NCI-H2107 (cell line): ENCODE measurements at places on chromosomes 7 and 10.
A peak's percentile ranks its signal among the peaks of the same experiment; 100 is the strongest.

DNA sequence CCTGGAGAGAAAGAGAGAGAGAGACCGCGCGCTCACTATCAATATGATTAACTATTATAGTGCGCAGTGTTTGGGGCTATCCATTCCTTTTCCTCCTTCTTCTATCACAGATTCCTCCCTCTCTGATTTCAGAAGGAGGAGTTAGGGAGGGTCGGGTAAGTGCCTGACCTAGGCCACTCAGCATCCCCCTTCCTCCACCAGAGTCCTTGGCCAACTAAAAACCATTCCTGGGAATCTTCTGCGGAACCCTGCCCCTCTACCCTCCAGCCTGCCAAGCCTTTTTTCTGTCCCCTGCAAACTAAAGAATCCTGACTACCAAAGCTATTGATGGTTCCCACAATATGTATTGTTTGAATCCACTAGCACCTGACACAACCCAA is 256.2 kb upstream of the NFE2L3 start:
- DNase-seq: no peak

GRCh38 chr7:97002555-97003261 is 2.6 kb upstream of the DLX6 start:
- DNase-seq: no peak

DNA sequence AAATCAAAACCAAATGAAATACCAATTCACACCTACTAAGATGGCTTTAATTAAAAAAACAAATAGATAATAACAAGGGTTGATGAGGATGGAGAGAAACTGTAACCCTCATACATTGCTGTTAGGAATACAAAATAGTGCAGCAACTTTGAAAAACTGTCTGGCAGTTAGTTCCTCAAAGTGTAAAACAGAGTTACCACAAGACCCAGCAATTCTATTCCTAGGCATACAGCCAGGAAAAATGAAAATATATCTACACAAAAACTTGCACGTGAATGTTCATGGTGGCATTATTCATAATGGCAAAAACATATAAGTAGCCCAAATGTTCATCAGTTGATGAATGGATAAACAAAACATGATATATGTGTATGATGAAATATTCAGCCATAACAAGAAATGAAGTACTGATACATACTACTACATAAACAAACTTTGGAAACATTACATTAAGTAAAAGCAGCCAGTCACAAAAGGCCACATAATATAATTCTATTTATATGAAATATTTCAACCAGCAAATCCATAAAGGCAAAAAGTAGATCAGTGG is 83.5 kb downstream of the BRAF start:
- DNase-seq: no peak

GRCh38 chr7:82179311-82179710 is 264.3 kb downstream of the CACNA2D1 start:
- no peak for DNase-seq

DNA sequence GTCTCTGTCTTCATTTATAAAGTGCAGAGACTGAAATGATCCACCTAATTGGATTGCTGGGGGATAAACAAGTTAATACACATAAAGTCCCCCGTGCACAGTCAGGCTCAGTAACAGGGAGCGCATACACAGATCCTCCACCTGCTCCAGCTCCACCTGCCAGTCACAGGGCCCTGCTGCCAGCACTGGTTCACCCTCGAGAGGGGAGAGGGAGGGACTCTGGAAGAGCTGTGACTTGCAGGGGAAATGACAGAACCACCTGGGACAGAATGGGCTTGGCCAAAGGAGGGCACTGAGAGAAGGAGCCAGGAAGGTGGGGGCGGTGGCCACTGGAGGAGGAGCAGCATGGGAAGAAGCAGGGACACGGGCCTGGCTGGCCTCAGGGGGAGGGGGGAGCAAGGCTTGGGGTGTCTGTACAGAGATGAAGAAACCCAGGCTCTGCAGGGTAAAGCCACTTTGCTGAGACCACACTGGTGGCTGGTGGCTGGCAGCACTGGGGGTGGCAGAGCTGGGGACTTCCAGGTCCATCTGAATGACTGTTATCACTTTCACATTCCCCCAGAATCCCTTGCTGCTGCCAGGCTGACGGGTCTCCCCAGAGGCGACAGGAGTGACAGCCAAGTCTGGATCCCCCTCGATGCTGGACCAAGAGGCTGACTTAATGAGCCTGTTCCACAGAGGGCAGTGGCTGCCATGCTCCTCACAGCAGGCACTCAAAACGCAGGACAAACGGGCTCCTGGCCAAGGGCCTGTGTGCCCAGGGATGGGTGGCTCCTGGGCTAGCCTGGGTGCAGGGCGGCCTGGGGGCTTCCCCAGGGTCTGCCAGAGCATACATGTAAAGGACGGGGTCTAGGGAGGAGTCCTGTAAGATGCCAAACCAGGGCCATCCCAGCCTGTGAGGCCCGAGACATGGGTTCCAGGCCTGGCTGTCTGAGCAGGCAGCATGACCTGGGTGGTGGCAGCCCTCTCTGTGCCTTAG is 151.1 kb downstream of the SH3PXD2A start:
- peak; percentile 11 for DNase-seq

DNA sequence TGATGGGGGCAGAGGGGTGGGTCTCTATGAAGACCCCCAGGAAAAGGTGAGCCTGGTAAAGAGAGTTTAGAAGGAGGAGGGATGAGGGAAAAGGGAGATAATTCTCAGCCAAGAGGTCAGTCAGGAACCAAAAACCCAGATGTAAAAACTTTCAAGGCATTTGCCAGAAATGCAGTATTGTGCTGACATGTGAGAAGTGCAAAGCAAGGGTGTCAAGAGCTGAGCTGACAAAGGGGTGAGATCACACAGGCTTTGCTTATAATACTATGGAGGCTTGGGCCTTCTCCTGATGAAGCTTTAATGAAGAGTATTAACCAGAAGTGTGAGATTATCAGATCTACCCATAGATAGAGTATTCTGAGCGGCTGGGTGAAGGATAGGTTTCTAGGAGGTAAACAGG is 22.3 kb upstream of the IFRD1 start:
- no peak for DNase-seq
